ENCODE measurements at places on chromosomes 11 and 22. TPM values are rescaled to one million over a fixed set of nuclear protein-coding genes. Genes with fewer than 3 reads are reported as not detected.

The C1QTNF5 gene
- 11.6 TPM for total RNA-seq

The TRPC6 gene
- under 0.01 TPM for total RNA-seq

The GPHA2 gene
- not detected for total RNA-seq

The NPAS4 gene
- not detected for total RNA-seq

The RFPL3 gene
- not detected for total RNA-seq

The YWHAH gene
- total RNA-seq: 88.1 TPM

The OR4A5 gene
- total RNA-seq: not detected

The PLEKHA7 gene
- not detected for total RNA-seq

The LRRC4C gene
- total RNA-seq: under 0.01 TPM

The UPK2 gene
- not detected for total RNA-seq

The OR6A2 gene
- total RNA-seq: 0.15 TPM

The GSTT2 gene
- 0.23 TPM for total RNA-seq

The SPDYC gene
- not detected for total RNA-seq

The CTR9 gene
- total RNA-seq: 12.9 TPM

The DLG2 gene
- 0.45 TPM for total RNA-seq

The SLC5A1 gene
- not detected for total RNA-seq

The A4GALT gene
- 31.9 TPM for total RNA-seq

The KBTBD3 gene
- total RNA-seq: 2.3 TPM

The DKK3 gene
- 293 TPM for total RNA-seq

The TMEM191B gene
- 0.60 TPM for total RNA-seq

The CRYAB gene
- 40.8 TPM for total RNA-seq

The NLRP10 gene
- 0.23 TPM for total RNA-seq

The KREMEN1 gene
- total RNA-seq: 8.8 TPM

The OR51B2 gene
- total RNA-seq: not detected

The OR6T1 gene
- total RNA-seq: not detected

The OR52A1 gene
- total RNA-seq: not detected

The OLFML1 gene
- 0.15 TPM for total RNA-seq

The MRGPRF gene
- total RNA-seq: 2.1 TPM

The MAJIN gene
- not detected for total RNA-seq

The CHRM1 gene
- not detected for total RNA-seq

The TMEM126B gene
- 27.3 TPM for total RNA-seq

The CTTN gene
- total RNA-seq: 352 TPM

The DNAJB13 gene
- total RNA-seq: 0.15 TPM

The CNGA4 gene
- total RNA-seq: under 0.01 TPM

The CACNA1I gene
- total RNA-seq: under 0.01 TPM

The TSSK2 gene
- under 0.01 TPM for total RNA-seq

The OOSP3 gene
- total RNA-seq: not detected

The OR52H1 gene
- 0.38 TPM for total RNA-seq

The OR8B12 gene
- not detected for total RNA-seq

The MYRF gene
- total RNA-seq: 1.6 TPM

The RAB38 gene
- total RNA-seq: 1.1 TPM

The PTGDR2 gene
- total RNA-seq: not detected

The FAM180B gene
- 0.94 TPM for total RNA-seq

The PRR5 gene
- 2.3 TPM for total RNA-seq

The CABP2 gene
- total RNA-seq: not detected

The OR51I1 gene
- total RNA-seq: not detected

The DEUP1 gene
- not detected for total RNA-seq

The ACR gene
- not detected for total RNA-seq

The SERPING1 gene
- total RNA-seq: 8.2 TPM

The NXPE2 gene
- total RNA-seq: not detected

The KRTAP5-1 gene
- total RNA-seq: not detected

The PPARA gene
- 10.7 TPM for total RNA-seq

The TMEM121B gene
- total RNA-seq: 0.08 TPM

The ESAM gene
- total RNA-seq: 0.23 TPM

Data from smooth muscle cell of the coronary artery (primary cell).